Muscle of leg (tissue), 16 donors: ENCODE measurements at places on chromosomes 1 and 21. TPM values are rescaled to one million over a fixed set of nuclear protein-coding genes. Genes with fewer than 3 reads are reported as not detected.

TAS1R3 gene
- 2.4 TPM for total RNA-seq

- DNase-seq = no peak
These were observed 38.6 kb downstream of the BMP8A start for GRCh38 chr1:39529901-39530535.

NHLH1 gene
- total RNA-seq = 0.04 TPM

NBPF4 gene
- total RNA-seq = not detected

DNA sequence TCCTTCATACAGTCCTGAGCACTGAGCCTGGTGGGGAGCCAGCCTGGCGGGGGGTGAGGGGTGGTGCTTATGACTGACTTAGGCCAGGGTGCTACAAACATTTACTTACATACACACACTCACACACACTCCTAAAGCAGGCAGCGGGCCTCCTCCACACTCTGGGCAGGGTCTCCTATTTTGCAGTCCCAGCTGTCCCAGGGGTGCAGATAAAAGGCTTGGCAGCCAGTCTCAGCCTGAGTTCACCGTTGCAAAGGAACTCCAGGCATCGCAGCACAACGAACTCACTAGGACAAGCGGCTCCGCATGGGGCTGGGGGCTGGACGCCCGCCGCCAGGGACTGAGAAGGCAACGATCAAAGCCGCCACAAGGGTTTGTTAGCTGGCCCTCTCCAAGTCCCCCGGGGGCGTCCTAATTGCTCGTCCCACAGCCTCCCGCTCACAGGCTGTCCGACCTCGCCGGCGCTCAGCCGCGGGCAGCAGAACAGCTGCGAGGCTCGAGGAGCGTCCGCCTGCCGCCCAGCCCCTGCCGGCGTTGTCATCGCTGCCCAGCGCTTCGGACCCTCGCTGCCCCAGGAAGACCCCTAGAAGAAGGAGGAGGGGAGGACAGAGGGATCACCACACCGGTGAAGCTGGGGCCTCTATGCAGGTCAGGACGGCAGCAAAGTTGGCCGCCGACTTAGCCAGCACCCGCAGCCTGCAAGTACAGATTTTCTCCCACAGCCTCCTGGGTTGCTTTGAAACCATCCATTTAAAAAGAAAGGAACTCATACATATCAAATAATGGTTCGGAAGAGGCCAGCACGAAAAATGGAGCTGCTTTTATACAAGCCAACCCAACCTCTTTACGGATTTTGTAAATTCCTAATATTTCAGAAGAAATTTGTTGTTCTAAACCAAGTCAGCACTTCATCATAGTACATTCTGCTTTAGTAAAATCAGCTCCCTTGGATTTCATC lies 6.2 kb downstream of the BARHL2 start:
- DNase-seq = no peak

DNA sequence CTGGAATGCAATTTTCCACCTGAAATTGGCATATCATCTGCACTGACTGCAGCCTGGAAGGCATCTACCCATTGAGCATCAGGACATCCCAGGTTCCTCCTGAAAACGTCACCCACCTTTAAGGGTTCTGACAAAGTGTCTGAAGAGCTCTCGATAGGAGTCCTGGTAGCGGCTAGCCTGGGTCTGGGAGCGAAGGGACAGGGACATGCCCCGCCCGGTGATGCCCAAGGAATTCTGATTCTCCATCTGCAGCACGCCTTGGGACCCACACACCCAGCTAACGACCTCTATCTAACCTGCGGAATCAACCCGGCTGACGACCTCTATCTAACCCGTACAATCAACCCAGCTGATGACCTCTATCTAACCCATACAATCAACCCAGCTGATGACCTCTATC lies 13.3 kb upstream of the CCDC27 start:
- no peak for DNase-seq

DNA sequence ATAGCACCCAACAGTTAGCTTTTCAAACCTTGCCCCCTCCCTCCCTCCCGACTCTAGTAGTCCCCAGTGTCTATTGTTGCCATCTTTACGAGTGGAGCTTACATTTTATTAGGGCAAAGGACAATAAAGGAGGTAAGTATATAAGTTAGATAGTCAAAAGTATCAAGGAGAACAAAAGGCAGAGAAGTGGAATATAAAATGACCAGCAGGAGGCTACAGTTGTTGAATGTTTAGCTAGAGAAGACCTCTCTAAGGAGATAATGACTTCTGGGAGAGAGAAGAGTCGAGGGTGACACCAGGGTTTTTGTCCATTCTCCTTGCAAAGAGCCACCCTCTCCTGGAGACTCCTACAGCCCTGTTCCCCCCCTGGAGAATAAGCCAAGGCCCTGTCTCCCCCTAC lies 48.7 kb downstream of the SYT6 start:
- no peak for DNase-seq

DNA sequence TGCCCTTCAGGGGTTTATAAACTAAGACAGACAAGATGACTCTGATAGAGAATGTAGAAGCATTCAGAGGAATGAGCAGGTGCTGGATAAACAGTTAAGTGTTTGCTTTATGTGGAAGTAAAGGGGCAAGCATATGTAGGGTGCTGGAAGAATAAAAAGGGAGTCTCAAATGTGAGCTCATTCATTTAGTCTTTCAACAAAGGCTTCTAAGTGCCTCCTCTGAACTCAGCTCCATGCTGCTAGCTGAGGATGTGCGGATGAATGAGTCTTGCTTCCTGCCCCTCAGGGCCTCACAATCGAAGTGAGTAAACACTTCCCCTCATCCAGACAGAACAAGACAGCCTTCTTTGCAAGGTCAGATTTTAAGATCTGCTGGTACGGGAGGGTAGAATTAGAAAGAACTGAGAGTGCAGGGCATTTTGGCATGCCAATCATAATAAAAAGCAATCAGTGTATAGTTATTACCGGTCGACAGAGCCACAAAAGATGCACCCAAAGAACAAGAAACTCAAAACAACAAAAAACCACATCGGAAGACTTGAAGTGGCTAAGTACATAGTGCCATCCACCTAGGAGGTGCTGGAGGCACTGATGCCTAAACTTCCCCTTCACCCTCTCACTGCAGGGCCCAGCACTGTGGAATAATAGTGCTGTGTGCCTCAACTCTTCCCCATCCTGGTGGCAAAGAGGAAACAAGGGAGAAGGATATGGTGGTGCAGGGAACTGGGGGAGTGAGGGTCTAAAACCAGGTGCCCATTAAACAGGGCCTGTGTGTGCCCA lies 69.8 kb downstream of the TNR start:
- no peak for DNase-seq

DNA sequence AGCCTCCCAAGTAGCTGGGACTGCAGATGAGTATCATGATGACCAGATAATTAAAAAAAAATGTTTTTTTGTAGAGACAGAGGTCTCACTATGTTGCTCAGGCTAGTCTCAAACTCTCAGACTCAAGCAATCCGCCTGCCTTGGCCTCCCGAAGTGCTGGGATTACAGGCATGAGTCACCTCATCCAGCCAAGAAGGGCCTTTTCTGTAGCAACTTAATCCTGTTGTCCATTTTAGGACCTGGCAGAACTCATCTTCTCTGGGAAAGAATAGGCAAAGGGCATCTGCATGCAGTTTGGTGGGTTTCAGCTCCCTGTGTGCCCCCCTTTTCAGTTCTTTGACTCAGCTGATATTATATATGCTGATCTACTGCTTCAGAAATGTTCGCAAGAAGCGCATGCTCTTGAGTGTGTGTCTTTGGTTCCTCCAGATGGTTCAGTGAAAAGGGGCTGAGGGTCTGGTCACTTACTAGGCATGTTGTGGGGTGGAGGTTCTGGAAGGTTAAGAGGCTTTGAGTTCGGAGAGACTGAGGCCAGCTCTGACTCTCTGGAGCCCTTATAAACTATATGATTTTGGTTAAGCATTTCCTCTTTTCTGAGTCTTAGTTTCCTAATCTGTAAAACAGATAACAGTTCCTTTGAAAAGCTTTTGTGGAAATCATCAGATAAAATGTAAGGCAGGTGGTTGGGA lies 19.4 kb upstream of the SRSF4 start:
- DNase-seq = no peak

DNA sequence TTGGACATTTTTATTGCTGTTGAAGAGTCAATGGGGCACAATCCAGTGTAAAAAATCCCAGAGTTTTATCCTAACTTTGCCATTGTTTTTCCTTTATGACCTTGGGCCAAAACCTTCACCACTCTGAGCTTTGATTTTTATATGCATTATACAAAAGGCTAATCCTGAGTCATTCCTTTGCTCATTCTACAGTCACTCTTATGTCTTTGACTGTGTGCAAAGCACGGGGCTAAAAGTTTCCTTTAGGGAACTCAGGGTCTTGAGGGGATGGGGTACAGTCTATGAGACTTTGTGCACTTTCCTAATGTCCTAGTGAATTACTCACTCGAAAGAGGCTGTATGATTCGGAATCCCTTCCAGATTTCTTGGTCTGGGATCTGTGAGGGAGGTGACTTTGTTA lies 543.2 kb upstream of the CAMK1G start:
- DNase-seq = no peak

DNA sequence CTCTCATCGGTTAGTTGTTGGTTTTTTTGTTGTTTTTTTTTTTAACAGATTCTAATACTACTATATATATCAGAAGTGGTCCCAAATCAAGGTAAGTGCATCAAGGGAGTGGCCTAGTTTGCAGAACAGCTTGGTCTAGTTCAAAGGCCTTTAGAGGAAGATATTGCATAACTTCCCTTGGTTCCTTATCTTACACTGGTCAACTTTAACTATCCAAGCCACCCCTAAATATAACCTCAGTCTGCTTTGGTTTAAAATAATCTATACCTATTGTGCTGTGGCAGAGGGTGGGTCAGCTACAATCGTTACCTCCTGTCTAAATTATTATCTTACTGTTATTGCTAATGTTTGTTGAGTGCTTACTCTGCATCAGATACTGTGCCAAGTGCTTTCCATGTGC lies 6.9 kb downstream of the S100A12 start:
- DNase-seq = no peak

LCE2C gene
- not detected for total RNA-seq

GRCh38 chr21:26776310-26777021 lies 68.7 kb downstream of the ADAMTS1 start:
- DNase-seq = peak; percentile 51

AMIGO1 gene
- 12.3 TPM for total RNA-seq

TMEM240 gene
- total RNA-seq = 3.5 TPM

GFI1 gene
- total RNA-seq = 0.13 TPM

DNA sequence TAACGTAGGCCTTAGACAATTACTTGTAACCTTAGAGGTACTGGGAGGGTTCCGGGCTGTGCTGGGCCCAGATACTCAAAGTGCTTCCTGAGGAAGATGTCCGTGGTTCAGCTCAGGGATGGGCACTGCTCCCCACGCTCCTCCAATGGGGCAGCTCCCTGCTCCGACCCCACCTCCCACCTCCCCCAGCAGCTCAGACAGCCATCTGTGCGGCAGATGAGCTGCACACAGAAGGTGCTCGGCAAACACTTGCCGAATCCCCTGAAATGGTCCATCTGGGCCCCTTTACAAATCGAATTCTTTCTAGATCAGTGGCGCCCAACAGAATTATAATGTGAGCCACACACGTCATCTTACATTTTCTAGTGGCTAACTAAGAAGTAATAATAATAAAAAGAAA lies 242.4 kb upstream of the RAB4A start:
- DNase-seq = no peak

SH2D5 gene
- total RNA-seq = 0.13 TPM

GRCh38 chr1:233020426-233020825 lies 70.0 kb downstream of the NTPCR start:
- DNase-seq = peak; percentile 57

- no peak for DNase-seq
These were observed 16.4 kb upstream of the OSBPL9 start for GRCh38 chr1:51600529-51600928.

TLR5 gene
- total RNA-seq = 3.8 TPM

- no peak for DNase-seq
These were observed 210.4 kb upstream of the VAMP3 start for GRCh38 chr1:7560601-7561181.

DNA sequence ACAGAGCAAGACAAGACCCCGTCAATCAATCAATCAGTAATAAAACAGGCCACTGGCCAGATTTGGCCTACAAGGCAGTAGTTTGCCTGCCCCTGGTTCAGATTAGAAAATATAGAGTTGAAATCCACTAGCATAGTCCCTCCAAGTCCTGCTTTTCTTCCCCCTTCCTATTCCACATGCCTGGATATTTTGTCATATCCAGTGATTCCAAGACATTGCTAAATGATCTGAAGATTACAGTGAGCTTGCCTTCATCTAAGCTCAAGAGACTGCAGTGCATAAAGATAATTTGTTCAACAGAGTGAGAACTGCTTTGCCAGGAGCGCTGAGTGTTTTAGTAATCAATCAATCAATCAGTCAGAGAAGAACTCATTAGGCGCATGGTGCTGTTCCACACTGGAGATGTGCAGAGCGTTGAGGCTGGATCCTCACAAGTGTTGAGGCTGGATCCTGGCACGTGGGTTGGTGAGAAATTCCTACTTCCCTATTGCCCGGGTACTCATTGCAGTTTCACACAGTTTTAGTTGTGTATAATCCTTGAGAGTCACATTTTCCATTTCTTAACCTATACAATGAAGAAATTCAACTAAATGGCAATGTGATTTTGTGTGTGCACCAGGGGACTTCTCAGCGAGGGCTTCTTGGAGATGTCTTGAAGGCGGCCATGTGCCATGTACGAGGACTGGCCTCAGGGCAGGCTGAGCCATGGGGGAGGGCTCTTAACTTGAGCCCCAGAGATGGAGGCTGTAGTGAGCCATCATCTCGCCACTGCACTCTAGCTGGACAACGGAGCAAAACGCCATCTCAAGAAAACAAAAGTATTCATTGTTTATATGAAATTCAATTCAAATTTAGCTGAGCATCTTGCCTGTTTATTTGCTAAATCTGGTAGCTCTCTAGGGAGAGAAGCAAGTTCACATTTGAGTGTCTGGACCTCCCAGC lies 76.3 kb downstream of the TOMM20 start:
- peak; percentile 73 for DNase-seq

- no peak for DNase-seq
These were observed 16.8 kb downstream of the BMP8A start for GRCh38 chr1:39508266-39508665.

AMY1B gene
- not detected for total RNA-seq

- DNase-seq = peak; percentile 1
These were observed 11.2 kb upstream of the RNF223 start for GRCh38 chr1:1085171-1085841.

DNA sequence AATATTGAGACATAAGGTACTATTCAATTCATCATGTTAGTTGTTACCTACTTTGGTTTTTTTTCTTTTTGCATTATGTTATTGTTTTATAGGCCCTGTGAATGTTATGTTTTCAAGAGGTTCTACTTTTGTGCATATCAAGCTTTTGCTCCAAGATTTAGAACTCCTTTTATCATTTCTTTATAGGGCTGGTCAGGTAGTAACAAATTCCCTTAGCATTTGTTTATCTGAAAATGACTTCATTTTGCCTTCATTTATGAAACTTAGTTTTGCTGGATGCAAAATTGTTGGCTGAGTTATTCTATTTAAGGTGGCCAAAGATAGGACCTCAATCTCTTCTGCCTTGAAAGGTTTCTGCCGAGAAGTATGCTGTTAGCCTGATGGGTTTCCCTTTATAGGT lies 21.3 kb upstream of the MAB21L3 start:
- no peak for DNase-seq

RIPPLY3 gene
- total RNA-seq = 0.09 TPM

LCE1E gene
- not detected for total RNA-seq

DNA sequence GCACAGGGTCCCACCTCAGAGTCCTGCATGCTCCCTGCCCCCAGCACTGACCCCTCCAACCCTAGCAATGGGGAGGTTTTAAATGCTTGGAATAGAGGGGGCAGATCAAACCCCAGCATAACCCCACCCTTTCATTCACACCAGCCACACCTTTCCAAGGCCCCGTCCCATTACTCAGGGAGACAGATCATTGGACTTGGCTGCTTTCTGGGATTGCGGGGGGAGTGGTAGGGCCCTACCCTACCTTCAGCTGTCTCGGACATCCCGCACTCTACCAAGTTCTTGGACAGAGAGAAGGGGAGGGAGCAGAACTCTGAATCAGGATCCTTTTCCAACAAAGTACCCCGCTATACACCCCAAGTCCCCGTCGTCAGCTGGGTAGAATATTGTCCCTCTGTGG lies 983 bp downstream of the PADI2 start:
- no peak for DNase-seq
